ENCODE measurements at places on chromosomes 6 and 20.
A peak's percentile ranks its signal among the peaks of the same experiment; 100 is the strongest.

DNA sequence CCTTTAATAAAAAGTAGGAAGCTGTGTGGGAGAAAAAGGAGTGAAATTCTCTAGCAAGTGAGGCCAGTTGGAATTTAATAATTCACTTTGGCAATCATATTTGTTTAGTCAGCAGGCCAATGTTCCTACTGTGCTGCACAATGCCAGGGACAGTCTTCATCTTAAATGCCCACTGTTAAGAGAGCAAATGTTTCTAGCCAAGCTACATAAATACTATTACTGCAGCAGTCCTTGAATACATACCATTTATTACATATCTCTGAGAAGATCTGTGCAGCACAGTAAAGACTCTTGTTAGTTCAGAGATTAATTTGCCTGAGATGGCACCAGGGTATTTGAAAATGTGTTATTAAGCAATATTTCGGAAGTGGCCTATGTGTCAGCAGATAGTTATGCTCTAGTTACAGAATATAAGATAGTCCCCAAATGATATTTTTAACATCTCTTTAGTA, 105.4 kb downstream of the OGFRL1 start:
- DNase-seq: peak; percentile 62

DNA sequence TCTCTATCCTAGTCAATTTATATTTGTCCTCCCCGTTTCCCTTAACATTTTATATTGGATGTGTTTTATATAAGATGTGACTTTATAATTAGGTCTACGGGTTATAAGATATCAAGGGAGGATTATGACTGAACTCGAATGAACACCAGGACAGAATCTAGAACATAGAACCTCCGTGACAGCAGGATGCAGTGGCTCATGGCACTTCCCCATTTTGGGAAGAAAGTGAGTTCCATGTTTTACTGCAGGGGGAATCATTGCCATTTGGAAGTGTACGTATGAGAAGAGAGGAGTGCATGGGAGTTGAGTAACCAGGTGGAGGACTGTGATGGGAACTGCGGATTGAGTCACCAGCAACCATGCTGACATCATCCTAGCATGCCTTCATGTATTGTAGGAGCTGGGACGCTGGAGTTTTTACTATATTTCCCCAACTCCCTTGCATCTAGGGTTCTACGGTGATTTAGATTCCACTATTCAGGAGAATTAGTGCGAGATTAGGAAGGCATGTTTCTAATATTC, 56.1 kb upstream of the FOXC1 start:
- no peak for DNase-seq

DNA sequence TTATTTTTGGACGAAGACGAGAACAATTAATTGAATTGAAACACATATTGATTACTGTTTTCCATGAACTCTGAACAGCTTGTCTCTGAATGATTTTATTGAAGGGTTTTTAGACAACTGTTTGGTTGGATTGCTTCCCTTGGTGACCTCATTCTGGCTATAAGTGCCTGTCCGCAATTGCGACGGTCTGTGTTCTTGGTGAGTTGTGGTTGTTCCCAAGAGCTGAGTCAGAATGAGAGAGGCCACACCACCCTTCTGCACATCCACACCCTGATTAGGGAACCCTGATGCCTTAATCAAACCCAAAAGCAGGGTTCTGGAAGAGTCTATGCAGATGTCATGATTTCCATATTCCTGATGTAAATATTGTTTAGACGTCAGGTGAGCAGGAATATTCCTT, 747.0 kb downstream of the PTPRT start:
- DNase-seq: no peak

GRCh38 chr20:40743141-40743775, 54.2 kb upstream of the MAFB start:
- no peak for DNase-seq

DNA sequence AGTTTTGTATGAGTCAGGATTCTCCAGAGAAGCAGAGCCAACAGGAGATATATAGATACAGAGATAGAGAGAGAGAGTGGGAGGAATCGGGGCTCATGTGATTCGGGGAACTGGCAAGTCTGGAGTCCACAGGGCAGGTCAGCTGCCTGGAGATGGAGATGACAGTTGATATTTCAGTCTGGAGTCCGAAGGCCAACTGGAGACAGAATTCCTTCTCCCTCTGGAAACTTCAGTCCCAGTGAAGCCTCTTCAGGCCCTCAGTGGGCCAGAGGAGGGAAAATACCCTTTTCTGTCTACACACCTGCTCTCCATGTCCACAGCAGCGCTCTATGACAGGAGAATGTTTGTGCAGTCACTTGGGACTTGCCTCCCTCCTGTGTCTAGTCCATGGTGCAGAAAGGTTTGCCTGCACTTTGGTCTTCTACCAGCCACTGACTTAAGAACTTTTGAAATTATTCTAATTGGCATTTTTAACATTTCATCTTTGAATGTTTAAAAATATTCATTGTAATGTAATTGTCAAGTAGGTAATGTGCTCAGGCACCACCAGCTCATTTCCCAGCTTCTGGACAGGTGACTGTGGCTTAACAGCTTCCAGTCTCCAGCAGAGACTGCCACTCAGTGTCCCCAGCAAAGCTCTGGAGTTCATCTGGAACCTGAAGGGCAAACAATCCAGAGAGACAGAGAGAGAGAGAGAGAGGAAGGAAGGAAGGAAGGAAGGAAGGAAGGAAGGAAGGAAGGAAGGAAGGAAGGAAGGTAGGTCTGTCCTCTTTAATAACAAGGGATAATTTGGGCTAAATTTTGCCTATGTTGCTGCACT, 43.8 kb upstream of the AFDN start:
- no peak for DNase-seq
